ENCODE measurements at places on chromosomes 7 and 10. TPM values are rescaled to one million over a fixed set of nuclear protein-coding genes. Genes with fewer than 3 reads are reported as not detected.

Gene AS3MT
- polyA plus RNA-seq = 3.9 TPM

Gene HOXA6
- 4.4 TPM for polyA plus RNA-seq

Gene ELN
- polyA plus RNA-seq = 191 TPM

Gene NUTM2E
- polyA plus RNA-seq = 0.47 TPM

Gene SPAM1
- not detected for polyA plus RNA-seq

Gene NRG3
- polyA plus RNA-seq = 0.08 TPM

Gene KIF11
- polyA plus RNA-seq = 0.82 TPM

Gene C10orf53
- not detected for polyA plus RNA-seq

Gene SLC13A1
- polyA plus RNA-seq = not detected

Gene PRXL2A
- polyA plus RNA-seq = 59.1 TPM

GRCh38 chr7:43680736-43681135 lies 48.6 kb downstream of the COA1 start:
- DNase-seq = no peak

GRCh38 chr7:116675812-116676355 lies 3.9 kb downstream of the MET start:
- DNase-seq = no peak

GRCh38 chr10:82574081-82574480 lies 699.1 kb downstream of the NRG3 start:
- DNase-seq = no peak

DNA sequence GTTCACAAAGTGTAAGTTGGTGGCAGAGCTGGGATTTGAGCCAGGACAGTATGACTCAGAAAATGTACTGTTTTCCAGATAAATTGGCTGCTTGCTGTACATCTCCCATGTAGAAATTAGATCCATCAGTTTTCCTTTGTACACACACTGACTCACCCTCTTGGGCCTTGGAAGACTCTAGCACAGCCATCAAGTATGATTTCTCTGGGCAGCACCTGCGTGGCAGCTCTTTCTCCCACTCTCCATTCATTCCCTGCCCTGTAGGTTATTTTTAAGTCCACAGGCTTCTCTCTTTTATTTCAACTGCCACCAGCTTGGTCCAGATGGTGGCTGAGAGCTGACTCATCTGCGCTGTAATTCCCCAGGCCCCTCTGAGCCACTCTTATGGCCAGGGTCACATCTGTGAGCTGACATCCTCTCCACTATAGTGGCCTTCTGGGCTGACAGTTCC lies 28.3 kb upstream of the SDK1 start:
- DNase-seq = no peak

GRCh38 chr7:88480896-88481295 lies 174.2 kb upstream of the STEAP4 start:
- peak; percentile 18 for DNase-seq

DNA sequence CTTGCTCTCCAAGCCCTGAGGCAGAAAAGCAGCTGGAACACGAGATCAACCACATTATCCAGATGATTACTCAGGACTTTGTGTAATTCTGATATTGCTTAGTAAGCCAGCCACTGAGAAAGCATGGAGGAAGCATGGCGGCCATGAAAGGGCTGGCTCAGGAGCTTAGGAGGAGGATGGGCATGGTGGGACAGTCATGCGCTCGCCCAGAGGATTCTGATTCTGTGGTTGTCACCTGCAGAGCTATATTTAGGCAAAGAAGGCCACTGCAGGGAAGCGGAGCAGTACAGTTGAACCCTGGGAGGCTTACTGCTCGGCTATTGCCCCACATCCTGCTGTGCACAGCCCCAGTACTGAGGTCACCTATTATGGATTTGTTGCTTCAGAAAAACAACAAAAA lies 128.8 kb upstream of the DNAJB12 start:
- DNase-seq = no peak

DNA sequence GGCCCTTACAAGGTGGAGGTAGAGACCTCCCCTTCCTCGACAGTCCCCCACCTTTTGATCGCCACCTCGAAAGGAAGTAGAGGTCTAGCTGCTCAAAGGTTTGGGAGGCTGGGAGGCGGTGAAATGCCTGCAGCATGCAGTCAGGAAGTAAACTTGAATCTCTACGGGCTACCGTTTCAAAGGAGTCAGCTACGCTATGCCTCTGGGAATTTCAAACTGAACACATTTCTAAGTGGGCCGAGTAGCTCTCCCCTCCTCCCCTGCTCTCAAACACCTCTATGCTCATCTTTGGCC lies 68.0 kb downstream of the CXCL12 start:
- DNase-seq = no peak

DNA sequence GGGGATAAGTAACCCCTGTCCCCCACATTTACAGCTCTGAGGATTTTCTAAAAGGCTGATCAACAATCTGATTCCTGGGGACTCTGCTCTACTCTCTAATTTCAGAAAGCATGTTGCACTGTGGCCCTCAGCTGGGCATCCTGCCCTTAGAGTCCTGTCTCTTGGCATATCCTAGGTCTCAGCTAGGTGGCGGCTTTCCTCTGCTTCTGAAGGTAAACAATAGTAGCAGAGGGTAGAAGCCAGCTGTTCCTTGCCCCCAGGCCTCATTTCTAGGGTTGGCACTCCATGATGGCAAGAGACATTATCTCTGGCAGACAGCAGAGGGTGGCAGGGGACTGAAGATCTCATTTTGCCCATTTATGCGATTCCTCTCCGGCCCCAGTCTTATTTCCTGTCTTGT lies 77.0 kb downstream of the ADCYAP1R1 start:
- DNase-seq = no peak

- DNase-seq = no peak
Observed at GRCh38 chr10:110797416-110797815, 74.3 kb upstream of the PDCD4 start.

DNA sequence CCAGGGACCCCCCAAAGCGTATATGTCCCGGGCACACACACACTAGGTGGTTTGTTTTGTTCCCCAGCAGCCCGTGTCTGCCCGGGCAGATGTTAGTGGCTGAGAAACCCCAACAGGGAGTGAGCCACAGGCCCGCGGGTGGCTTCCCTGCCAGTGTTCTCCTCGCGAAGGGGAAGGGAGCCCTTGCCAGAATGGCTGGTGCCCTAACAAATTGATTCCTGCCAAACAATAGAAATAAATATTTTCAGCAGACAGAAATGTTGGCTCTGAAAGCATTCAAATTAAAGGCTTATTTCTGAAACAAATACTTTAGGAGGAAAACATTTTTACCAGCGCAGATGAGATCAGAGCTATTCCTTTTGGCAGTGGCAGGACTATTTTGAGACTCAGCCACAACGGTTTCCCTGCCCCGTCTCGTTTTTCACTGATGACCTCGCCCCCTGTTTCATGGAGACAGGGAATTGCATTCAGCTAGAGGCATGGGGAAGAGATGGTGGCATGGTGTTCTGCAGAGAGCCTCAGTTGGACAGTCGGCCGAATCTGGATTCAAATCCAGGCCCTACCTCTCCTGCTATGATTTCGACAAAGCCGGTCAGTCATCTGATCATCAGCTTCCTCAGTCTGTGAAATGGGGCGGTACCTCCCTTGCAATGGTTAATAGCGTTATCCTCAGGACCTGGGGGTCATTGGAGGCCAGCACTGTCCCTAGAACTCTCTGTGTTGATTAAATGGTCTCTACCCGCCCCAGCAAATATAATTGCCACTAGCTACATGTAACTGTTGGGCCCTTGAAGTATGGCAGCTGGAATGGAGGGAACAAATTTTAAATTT lies 84.5 kb downstream of the CUX1 start:
- DNase-seq = no peak

- DNase-seq = no peak
Observed at GRCh38 chr10:88246675-88247074, 336.4 kb downstream of the RNLS start.

GRCh38 chr7:135993950-135994349 lies 16.8 kb upstream of the MTPN start:
- DNase-seq = no peak

- no peak for DNase-seq
Observed at GRCh38 chr10:131177431-131178327, 133.8 kb downstream of the TCERG1L start.

DNA sequence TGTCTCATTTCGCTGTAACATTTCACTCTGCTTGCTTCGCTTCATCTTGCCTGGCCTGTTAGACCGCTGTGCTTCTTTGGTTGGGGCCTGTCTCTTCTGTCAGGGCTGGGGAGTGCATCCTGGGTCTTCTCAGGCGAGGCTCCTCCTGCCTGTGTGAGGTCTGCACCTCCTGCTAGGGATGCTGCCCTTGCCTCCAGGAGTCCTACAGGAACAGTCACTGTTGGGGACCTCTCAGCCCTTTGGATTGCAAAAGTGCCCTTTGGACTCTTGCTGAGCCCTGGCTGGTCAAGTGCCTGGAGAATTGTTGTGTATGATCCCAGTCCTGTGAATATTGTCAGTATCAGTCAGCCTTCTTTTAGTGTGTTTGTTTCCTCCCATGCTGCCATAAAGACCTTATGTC lies 84.1 kb downstream of the MDFIC start:
- no peak for DNase-seq

GRCh38 chr7:129698516-129699418 lies 87.2 kb downstream of the NRF1 start:
- DNase-seq = no peak

- no peak for DNase-seq
Observed at GRCh38 chr10:86553639-86554038, 32.0 kb upstream of the WAPL start.

Measured in urinary bladder (tissue), 4 donors.